ENCODE measurements at places on chromosomes 5 and 9.

DNA sequence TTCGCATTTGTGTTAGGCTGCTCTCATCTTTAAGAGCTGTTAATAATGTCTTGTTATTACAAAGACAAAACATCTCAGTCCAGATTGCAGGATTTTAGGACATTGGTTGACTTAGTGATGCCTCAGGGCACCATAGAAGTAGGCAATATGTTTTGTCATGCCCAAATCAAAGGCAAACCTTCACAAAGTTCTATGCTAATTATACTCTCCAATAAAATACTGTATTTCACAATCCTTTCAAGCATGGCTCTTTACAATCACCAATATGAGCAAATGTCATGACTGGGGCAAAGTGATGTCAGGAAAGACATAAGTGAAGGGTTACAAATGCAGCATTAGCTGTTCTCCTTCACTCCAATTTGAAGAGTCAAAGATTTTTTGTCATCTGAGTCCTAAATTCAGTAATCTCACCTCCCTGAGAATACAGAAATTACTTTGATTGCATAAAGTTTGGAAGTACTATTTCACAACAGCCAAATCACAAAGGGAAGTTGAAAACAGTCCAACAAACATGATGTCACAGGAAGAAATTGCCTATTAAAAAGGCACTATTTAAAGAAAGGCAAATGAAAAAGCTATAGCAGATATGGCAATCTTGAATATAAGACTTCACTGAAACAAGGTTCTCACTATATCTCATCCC lies 303.2 kb downstream of the PRR16 start:
- DNase-seq: no peak

DNA sequence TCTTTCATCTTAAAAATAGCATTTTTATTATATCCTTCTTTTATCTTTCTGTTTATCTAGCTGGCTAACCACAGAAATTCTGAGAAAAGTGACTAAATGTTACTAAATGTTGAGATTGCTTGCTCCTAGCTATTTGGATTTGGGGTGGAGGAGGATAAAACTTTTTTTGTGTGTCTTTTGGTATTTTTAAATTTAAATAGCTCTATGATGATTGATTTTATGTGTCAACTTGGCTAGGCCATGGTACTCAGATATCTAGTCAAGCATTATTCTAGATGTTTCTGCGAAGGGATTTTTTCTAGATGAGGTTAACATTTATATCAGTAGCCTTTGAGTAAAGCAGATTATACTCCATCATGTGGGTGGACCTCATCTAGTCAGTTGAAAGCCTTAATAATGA lies 75.0 kb downstream of the GCNT1 start:
- no peak for DNase-seq

DNA sequence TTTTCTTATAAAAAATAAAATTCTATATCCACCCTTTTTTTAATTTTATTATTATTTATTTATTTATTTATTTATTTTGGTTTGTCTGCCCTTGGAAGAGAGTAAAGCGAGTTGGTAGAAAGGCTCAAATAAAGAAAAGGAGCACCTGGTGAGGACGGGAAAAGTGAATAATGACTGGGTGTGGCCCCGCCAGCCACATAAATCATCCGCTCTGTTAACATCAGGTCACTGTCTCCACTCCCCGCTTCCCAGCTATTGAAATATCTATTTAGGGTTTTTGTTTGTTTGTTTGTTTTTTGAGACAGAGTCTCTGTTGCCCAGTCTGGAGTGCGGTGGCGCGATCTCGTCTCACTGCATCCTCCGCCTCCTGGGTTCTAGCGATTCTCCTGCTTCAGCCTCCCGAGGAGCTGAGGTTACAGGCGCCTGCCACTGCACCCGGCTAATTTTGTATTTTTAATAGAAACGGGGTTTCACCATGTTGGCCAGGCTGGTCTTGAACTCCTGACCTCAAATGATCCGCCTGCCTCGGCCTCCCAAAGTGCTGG lies 844 bp downstream of the POLR3G start:
- DNase-seq: no peak

DNA sequence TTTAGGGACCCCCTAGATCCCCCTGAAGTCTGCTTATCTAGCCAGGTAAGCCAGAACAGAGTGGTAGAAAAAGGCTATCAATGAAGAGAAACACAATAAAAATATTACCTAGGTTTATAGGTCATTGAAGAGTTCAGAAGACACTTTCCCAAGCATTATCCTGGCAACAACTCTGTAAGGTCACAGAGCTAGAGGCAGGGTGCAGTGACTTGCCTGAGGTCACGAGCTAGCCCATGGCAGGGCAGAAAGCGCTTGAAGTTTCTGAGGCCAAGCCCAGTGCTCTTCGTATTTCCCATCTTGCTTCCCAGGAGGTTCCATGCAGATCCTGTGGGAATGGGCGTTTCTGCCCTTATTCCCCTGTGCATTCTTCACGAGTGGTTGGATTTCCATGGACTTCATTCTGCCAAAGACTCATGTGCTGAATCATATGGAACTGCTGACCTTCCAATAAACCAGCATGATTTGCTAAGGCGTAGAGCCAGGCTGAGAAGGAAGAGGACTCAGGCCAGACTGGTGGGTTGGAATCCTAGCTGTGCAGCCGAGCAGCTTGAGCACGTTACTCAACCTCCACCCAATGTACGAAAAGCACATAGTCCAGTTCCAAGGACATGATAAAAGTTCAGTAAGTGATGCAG lies 22.1 kb downstream of the TRMO start:
- no peak for DNase-seq

- DNase-seq: no peak
These were observed 19.6 kb downstream of the MRPL36 start for GRCh38 chr5:1779782-1780613.

DNA sequence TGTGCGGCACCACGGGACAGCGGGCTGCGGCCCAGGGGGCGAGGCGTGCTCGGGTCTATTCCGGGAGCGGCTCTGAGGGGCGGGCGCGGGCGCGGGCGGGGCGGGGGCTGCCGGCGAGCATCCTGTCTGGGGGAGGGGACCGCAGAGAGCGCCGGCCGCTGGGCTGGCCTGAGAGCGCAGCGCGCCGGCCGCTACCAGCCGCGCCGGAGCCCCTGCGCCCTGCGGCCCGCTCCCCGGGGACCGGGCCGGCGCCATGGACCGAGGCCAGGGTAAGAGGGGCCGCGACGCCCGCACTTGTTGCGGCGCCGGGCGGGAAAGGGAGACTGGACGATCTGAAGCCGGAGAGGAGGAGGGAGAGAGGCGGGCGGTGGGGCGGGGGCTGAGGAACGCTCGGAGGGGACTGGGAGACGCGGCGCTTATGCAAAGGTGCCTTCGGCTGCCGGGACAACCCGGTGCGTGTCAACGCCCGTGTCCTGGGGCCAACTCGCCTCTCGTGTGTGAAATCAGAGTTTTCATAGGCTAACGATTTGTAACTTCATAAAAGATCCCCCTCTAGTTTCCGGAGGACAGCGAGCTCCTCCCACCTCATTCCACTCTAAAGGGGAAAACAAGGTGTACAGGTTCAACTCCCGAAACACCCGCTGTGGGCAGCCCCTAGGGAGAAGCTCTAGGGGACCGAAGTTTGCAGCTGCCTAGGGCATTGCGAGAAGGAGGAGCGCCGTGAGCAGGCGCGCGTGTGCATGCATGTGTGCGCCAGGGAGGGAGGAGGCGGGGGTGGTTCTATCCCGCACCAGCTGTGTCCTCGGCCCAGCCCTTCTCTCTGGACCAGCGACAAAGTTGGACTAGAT lies at the start of gene AFAP1L1:
AFAP1L1 (plus strand) TSS at position 144 of the 848 bp plus-strand sequence; CDS start at position 254, 110 bp downstream.
- DNase-seq: no peak

GRCh38 chr9:117253261-117253660 lies 161.6 kb downstream of the ASTN2 start:
- DNase-seq: no peak

GRCh38 chr5:142235050-142235797 lies 89.6 kb downstream of the SPRY4 start:
- DNase-seq: no peak

DNA sequence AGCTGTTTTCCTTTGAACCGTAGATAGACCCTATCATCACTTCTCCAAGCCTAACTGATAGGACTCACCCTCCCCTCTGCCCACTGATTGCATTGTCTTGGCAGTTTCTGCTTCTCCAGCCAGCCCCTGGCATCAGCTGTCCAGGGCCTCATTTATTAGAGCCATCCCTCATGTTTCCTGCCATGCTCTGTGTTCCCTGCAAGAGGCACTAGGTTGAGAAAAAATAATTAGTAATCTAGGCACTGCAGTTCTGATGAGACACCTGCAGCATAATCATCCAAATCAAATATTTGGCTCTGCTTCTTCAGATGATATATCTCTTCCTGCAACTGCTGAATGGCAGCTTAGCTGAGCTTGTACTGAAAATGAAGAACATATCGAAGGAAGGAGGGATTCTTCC lies 303.0 kb upstream of the TLE4 start:
- DNase-seq: no peak

DNA sequence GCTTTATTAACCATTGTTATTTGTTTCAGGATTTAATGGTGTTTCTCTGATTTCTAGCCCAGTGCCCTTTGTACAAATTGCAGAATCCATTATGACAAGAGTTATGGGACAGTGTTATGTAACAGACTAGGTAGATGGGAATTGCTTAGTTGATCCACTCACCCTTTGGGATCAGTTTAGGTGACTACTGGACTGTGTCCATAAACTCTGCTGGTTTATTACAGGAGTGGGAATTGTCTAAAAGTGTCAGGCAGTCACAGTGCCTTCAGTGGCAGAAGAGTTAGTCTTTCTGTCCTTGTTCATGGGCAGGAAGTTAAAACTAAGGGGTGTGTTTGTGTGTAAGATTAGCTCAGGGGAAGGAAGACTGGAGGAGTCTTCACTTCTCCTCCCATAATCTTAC lies 29.3 kb downstream of the RCL1 start:
- no peak for DNase-seq

- no peak for DNase-seq
These were observed 170.5 kb downstream of the DCP2 start for GRCh38 chr5:113147101-113147508.

- no peak for DNase-seq
These were observed 281.1 kb downstream of the MRPS30 start for GRCh38 chr5:45089870-45090269.

- no peak for DNase-seq
These were observed 270.3 kb downstream of the SPOCK1 start for GRCh38 chr5:137228816-137229215.
